HT-29 (cell line): ENCODE measurements at places on chromosomes 16 and 17. TPM values are rescaled to one million over a fixed set of nuclear protein-coding genes. Genes with fewer than 3 reads are reported as not detected.

DNA sequence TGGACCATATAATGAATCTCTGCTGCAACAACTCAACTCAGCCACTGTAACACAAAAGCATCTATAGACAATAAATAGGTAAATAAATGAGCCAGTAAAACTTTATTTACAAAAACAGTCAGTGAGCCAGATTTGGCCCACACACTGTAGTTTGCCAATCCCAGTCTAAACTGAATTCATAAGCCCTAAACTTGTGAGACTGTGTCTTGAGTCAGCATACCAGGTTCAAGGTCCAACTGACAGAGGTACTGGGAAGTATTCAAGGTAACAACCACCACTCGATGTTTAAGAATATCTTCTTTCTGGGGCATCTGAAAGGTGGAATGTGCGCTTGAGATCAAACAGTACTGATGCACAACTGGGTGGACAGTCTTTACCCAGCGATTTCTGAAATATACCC lies 94.2 kb downstream of the HELZ start:
- peak; percentile 55 for DNase-seq

- DNase-seq = peak; percentile 55
Observed at GRCh38 chr16:87416826-87417527, 24.8 kb downstream of the MAP1LC3B start.

GRCh38 chr17:81334987-81335772 lies 40.1 kb upstream of the SLC38A10 start:
- DNase-seq = peak; percentile 33

The CCDC154 gene
- total RNA-seq = not detected in 2 replicates

GRCh38 chr17:50356892-50357510 lies 11.1 kb downstream of the XYLT2 start:
- DNase-seq = no peak

The CACNG5 gene
- total RNA-seq = not detected in 2 replicates

The SCNN1B gene
- total RNA-seq = not detected in 2 replicates

The SOX15 gene
- 0.70 TPM in 1 of 2 replicates, not detected in the other for total RNA-seq

DNA sequence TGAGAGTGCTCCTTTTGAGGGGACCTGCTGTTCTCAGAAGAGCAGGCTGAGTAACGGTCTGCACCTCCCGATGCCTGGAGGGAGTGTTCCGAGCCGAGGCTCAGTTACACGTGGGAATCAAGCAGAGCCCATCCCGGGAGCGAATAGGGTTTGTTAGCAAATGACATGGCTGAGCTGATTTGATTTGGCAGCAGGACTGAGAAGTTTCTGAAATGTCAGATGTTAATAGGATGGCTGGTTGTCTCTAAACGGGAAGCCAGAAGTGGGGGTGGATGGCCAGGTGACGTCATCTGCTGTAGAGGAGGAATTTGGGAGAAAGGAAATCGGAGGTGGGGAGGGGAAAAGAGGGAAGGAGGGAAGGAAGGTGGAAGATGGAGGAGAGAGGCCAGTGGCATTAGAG lies 128.0 kb downstream of the RAP1GAP2 start:
- no peak for DNase-seq

- DNase-seq = no peak
Observed at GRCh38 chr17:68238871-68239253, 9.0 kb upstream of the AMZ2 start.

The GGT6 gene
- 4.8 and 7.0 TPM in 2 replicates for total RNA-seq

DNA sequence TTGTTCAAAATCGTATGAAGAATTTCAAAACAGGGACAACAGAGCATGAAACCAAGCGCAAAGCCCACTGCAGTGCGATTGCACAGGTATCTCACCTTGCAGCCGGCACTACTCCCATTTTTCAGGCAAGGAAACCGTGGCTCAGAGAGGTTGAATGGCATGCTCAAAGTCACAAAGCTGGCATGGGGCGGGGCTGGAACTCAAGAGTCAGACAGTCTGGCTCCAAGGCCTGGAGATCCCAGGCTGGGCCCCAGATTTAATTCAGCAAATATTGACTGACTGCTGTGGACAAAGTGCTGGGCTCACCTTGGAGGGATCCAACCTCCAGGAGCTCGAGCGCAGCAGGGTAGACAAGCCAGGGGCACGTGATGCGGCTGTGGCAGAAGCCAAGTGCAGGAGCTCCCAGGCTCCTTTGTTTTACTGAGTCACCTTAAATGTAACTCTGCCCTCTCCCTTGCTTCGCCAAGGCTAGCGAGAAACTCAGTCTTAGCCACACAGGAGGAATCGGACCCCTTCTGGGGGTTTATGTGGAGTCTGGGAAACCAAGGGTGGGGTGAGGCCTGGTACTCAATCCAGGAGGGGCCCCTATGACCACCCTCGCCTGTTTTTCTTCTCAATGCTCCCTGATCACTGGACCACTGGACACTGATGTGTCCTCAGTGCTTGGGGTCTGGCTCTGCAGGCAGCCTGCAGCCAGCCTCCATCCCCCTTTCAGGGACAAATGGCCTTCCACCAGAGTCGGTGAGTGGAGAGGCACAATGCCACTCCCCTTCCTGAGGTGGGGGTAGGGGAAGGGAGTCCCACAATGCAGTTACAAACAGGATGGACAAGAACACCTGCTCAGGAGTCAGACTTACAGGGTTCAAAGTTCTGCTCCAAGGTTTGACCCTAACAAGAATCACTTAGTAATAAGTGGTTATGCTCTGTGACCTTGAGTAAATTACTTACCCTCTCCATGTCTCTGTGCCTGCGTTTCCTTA lies 3.9 kb upstream of the SPATA20 start:
- DNase-seq = peak; percentile 77

The MYO19 gene
- 398 and 436 TPM in 2 replicates for total RNA-seq

DNA sequence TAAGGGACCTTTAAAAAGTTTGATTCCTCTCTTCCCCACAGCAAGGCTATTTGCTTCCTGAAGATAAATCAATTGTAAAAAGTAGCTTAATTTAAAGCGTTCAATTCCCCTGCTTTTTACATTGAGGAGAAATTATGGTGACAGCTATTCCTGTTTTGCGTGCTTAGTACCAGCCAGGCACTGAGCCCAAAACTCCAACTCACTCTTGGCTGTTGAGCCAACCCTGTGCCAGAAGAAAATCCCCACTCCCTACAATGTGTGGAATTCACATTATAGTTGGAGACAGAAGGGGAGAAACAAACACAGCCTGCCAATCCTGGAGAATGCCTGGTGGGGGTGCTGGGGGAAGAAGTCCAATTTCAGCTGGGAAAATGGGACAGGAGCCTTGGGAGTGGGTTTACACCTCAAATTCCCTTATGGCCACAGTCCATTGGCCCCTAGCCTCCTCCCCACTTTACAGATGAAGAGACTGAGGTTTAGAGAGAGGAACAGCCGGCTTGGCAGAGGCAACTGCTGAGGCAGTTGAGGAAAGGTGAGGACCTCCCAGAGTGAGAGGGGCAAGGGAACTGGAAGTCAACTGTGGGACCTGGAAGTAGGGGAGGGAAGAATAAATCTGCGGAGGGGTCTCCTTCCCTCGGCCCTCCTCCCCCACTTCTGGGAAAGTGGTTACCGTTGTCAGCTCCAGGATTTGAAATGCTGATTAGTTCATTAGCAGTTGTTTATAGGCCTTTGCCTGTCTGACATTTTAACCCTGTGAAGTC lies 26.1 kb downstream of the CDH1 start:
- no peak for DNase-seq

DNA sequence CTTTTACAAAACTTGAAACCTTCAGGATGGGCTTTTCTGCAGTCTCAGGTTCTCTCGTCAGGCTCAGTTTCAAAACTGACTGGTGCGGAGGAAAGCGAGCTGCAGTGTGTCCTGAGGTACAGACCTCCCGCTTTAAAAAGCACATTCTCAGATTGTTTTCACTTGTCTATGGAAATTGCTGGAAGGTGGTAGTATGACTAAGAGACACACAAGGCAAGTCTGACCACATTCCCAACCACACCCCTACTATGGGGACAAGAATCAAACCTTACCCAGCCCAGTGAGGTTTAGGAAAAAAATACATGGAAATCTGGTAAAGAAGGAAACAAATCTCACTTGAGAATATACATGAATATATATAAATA lies 18.2 kb downstream of the SRP68 start:
- peak; percentile 61 for DNase-seq

GRCh38 chr17:38724337-38724988 lies 5.7 kb upstream of the CISD3 start:
- peak; percentile 90 for DNase-seq

- no peak for DNase-seq
Observed at GRCh38 chr16:64153718-64154117, 968.1 kb downstream of the CDH11 start.

The CLEC3A gene
- 64.6 and 71.2 TPM in 2 replicates for total RNA-seq

- DNase-seq = no peak
Observed at GRCh38 chr16:68826652-68827051, 16.7 kb upstream of the TANGO6 start.

DNA sequence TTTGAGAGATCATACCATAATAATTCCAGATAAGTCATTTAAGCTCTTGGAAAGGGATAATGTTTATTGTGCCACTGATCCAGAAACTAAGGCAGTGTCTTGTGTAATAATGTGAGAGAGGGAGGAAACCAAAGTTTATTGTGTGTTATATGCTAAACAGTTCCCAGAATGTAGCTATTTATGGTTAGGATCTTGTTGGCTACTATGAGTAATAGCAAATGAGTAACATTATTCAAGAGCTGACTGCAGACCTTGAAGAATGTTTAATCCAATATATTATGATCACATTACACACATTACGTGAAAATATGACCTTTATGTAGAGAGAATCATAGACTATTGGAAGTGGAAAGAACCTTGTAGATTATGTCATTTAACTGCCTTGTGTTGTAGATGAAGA lies 139.5 kb downstream of the BCAS3 start:
- DNase-seq = no peak

- DNase-seq = no peak
Observed at GRCh38 chr17:67571478-67571877, 146.3 kb upstream of the NOL11 start.

The RNF40 gene
- total RNA-seq = 99.7 and 109 TPM in 2 replicates

GRCh38 chr17:79371984-79372383 lies 238.9 kb downstream of the RBFOX3 start:
- DNase-seq = no peak

GRCh38 chr17:59347975-59348391 lies 16.5 kb downstream of the YPEL2 start:
- no peak for DNase-seq

GRCh38 chr17:17727111-17727659 lies 45.9 kb downstream of the RAI1 start:
- no peak for DNase-seq

- no peak for DNase-seq
Observed at GRCh38 chr17:80845069-80845862, 146.4 kb upstream of the CHMP6 start.

GRCh38 chr16:8848231-8848938 lies 20.4 kb downstream of the CARHSP1 start:
- DNase-seq = no peak

DNA sequence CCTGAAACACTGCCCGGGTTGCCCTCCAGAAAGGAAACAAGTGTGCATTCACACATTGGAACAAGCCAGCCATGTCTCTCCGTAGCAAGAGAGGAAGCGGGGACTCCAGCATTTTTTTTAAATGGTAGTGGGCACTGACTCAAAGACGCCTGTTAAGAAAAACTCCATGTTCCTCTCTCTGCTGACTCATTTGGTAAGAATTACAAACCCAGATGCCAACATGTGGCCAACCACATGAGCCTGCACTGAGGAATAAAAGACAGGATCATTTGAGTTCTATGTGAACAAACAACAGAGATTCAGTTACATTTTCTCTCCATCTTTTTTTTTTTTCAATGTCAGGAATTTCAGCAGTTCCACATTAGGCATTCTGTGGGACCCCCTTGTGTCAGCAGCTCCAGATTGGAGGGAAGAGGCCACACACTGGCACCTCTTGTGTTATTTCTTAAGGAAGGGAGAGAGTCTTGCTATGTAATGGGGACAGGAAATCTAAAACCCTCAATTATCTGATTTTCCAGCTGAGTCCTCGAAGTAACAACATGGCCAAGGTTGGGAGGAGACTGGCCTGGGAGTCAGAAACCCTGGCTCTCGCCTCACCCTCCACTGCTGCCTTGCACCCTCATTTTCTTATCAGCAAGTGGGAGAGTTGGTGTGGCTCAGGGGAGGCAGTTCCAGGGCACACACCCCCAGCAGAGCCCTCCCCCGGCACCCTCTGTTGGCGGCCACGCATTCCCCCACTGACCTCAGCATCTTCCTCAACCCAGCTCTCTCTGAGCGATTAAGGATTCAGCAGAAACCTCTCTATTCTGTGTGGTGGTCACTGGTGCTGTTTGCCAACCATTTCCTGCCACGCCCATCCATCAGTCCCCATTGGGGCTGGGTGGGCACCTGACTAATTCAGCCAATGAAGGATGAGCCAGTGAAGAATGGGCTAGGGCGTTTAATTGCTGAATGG lies 173.0 kb downstream of the FOXL1 start:
- no peak for DNase-seq

GRCh38 chr17:46771561-46772474 lies 46.7 kb downstream of the WNT3 start:
- no peak for DNase-seq

DNA sequence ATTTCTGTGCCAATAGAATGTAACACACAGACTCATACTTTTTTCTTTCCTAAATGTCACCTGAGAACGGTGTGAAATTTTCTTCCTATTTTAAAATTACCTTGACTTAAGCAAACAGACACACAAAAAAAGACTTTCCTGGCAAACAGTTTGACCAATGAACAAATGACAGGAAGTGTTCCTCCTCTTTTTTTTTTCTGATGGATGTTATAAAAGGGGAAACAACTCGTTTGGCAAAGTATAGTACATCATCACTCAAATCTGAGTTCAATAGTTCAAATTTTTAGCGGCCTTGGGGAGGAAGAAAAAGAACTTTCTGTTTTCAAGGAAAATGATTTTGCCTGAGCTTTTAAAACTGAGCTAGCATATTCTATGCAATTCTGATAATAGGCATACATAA lies 19.8 kb downstream of the HS3ST3A1 start:
- no peak for DNase-seq

DNA sequence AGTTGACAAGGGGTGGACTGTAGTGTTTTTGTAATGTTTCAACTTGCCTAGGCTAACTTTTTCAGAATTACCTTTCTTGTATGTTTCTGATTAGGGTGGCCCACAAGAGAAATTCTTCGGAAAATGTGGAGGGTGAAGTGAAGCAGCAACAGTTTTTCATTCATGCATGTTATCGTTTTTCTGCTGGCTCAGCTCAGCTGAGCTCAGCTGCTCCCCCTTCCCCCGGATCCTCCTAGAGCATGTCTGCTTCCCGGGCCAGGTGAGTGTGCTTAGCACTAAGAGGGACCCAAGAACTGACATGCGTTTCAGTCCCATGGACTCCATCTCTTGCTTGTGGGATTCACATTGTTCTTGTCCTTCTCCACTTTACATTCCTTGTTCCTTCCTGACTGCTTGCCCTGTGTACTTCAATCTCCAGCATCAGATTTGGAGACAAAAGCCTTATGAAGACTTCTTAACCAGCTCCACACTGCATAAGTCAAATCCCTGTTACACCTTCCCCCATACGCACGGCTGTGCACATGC lies 33.6 kb downstream of the SCPEP1 start:
- no peak for DNase-seq

GRCh38 chr17:2397247-2398171 lies 3.4 kb downstream of the MNT start:
- no peak for DNase-seq

The SMIM36 gene
- total RNA-seq = 0.29 TPM in 1 of 2 replicates, not detected in the other

GRCh38 chr17:32896647-32897258 lies 19.8 kb upstream of the MYO1D start:
- no peak for DNase-seq

The SALL1 gene
- not detected in 2 replicates for total RNA-seq
